ENCODE measurements at places on chromosomes 2 and 18. TPM values are rescaled to one million over a fixed set of nuclear protein-coding genes. Genes with fewer than 3 reads are reported as not detected.

DNA sequence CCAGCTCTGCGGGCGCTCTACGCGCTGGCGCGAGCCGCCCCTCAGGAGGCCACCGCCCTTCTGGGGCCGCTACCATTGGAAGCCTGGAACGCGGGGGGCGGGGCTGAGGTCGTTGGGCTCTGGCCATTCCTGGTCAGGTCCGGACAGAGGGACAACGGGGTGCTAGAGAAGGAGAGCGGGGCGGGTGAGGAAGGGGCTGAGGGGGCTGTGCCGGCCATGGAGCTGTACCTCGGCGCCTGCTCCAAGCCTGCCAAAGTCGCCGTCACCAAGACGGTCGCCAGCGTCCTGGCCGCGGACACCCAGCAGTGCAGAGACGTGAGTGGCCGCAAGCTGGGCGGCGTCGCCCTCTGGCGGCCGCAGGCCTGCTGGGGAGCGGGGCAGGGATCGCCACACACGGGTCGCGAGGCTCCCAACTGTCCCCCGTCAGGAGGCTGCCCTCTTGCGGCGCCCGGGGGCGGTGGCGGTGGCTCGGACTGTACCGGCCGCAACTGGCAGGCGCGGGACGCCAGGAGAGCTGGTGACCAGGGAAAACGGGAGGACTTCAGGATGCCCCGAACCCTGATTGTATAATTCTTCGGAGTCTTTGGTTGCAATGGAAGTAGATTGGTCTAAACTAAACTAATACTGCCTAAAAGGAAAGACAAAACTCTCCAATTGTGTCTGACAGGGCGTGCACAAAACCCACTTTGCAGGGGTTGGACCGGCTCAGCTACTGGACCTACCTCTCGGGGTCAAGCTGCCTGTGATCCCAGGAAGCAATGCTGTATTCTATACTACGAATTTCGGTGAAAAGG lies at the start of gene FSIP2:
Gene FSIP2 (plus strand): TSS at position 126 of the 794 bp plus-strand sequence. CDS start 91 bp downstream, at position 217.
- peak; percentile 72 for DNase-seq

DNA sequence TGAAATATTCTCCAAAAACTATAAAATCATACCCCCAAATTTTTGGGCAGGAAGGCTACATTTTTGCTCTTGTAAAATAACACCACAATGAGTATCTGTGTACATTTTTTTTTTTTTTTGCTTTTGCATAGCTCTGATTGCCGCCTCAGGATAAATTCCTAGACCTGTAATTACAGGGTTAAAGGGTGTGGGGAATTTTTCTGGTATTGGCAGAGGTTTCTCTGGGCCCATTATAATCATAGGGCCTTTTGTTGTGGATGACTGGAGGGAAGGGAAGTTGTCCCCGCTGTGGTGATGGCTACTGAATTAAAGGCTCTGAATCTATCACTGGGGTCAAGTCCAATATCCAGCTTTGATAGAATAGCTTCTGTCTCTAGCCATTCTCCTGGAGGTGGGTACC lies 26.6 kb downstream of the CCDC195 start:
- no peak for DNase-seq

- DNase-seq = no peak
Measured at GRCh38 chr2:18066066-18066465, 187.6 kb downstream of the KCNS3 start.

DNA sequence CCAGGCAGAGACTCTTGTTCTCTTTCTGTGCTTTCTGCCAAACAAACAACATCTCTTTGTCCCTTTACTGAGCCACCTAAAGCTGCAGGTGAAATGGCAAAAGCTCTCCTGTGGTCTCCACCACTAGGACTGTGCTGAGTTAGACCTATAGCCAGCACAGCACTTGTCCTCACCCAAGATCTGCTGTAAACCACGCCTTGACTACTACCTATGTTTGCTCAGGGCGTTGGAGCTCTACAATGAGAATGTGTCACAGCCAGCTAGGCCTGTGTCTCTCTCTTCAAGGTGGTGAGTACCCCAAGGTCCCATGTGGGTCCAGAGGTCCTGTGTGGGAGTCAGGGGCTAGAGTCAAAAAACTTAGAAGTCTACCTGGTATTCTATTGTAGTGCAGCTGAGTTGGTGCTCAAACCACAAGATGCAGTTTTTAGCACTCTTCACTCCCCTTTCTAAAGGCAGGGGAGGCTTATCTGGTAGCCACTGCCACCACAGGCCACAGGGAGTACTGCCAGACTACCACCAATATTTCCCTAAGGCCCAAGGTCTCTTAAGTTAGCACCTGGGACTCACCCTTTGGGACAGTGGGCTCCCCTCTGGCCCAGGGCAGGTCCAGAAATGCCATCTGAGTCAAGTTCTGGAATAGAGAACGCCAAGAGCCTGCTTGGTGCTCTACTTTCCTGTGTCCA lies 96.8 kb upstream of the RPRM start:
- DNase-seq = no peak

- no peak for DNase-seq
Measured at GRCh38 chr2:152564754-152565551, 152.3 kb downstream of the PRPF40A start.

DNA sequence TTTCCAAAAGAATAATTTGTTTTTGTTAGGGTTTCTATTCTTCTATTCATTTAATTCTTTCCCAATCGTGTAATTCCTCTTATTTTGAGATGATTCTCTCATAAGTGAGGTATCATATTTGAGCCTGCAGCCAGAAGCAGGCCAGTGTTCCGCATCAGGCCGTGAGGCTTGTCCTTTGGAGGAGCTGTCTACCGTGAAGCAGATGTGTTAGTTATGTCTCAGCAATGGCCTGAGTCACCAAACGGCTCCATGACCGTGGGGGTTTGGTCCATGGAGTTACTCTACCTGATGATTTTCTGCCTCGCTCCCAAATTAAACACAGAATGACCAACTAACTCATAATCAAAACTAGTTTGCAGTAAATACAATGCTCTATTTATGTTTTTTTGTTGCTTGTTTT lies 64.2 kb upstream of the TMEM87B start:
- DNase-seq = no peak

SOX11 gene
- 15.8 TPM for total RNA-seq

DNA sequence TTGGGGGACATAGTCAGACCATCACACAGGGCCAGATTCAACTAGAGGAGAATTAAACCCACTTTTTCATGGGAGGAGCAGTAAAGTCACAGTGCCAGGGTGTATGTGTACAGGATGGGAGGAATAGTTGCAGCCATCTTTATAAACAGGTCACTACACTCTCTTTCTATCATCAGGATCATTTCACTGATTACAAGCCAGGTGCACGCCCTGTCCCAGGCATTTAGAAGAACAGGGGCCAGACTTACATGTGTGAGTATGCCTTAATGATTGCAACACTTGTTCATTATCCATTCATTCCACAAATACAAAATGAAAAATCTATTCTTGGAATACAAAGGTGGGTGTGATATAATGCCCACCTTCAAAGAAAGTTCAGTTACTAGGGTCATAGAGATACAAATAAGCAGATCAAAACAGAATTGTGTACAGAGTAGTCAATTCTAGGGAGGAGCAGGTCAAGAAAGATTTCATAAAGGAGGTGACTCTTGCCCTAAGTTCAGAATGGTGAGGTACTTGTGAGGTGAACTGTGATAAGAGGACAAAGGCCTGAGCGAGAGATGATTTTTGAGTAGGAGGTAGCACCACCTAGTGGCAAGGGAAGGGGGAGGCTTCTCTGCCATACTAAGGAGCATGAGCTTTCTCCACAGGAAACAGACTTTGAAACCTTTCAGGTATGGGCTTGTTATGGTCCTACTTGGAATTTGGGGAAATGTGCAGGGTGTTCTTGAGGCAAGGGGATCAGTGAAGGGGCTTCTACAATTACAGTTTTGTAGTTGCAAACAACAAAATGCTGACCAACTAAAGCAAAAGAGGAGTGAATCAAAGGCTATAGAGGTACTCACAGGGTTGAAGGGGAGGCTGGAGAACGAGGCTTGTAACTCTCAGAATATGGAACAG lies 156.3 kb downstream of the SUCLG1 start:
- peak; percentile 70 for DNase-seq

OSBPL6 gene
- 12.0 TPM for total RNA-seq

LIMS1 gene
- total RNA-seq = 79.4 TPM

GRCh38 chr2:9178904-9179571 lies 27.6 kb upstream of the ASAP2 start:
- peak; percentile 86 for DNase-seq

GRCh38 chr2:25835906-25836305 lies 42.4 kb downstream of the ASXL2 start:
- no peak for DNase-seq

SLC16A14 gene
- total RNA-seq = 9.9 TPM

All from tongue (tissue), 3 donors.